Activated naive CD4-positive, alpha-beta T cell treated with anti-CD3 and anti-CD28 coated beads, Interleukin-2, amount 50 U/mL, for 72 hours (primary cell): ENCODE measurements at places on chromosomes 12 and 14. TPM values are rescaled to one million over a fixed set of nuclear protein-coding genes. Genes with fewer than 3 reads are reported as not detected.

DNA sequence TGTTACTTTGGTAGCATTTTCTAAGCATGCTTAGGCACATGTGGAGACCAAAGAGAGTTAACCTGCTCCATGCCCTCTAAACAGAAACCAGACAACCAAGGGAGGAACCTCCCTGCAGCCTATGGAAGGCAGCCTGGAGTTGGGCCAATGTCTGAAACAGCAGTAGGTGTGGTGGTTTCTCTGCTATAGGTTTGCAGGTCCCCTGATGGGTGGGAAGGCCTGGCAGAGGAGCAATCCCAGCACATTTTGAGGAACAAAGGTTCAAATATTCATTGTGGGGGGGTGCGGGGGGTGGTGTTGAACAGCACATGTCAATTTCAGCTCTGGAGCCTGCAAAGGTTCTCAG lies 65.4 kb downstream of the DACT1 start:
- no peak for DNase-seq

DNA sequence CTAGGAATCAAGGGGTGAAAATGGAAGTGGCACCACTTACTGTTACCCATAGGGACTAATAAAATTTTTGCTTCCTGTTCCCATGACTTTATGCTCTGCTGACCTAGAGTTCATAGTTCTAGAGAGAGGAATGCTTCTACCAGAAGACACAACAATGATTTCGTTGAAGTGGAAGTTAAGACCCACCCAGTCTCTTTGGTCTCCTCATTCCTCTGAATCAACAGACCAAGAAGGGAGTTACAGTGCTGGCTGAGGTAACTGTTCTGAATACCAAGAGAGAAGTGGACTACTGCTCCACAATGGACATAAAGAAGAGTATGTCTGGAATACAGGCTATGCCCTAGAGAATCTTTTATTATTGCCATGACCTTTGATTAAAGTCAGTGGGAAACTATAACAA lies 23.5 kb upstream of the DYRK2 start:
- no peak for DNase-seq

ACTR6 gene
- 39.6 TPM for total RNA-seq

- no peak for DNase-seq
Measured at GRCh38 chr12:124774054-124774461, 89.6 kb downstream of the SCARB1 start.

GRCh38 chr12:45256721-45257120 lies 40.8 kb downstream of the ANO6 start:
- no peak for DNase-seq

PTPRB gene
- total RNA-seq = not detected
